Activated B cell treated with CpG ODN at 0.5 μM for 24 hours (primary cell): ENCODE measurements at places on chromosomes 7 and 10. TPM values are rescaled to one million over a fixed set of nuclear protein-coding genes. Genes with fewer than 3 reads are reported as not detected.

- DNase-seq, result no peak
These were observed 5.4 kb upstream of the STK17A start for GRCh38 chr7:43577485-43577951.

DNA sequence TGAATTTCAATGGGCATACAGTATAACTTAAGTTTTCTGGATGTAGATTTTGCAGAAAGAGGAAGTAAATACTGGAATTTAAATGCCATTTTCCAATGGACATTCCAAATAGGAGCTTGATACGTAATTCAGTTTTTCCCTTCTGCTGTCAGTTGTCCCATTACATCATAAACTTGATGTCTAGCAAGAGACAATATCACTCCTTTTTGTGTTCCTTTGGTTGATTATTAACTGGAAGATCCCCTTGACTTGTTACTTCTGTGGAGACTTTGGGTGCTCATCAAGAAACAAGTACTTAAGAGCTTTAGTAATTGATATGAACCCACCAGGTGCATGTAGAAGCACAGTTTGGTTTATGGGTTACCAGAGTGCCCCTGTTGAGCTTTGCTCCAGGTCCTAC, 116.1 kb downstream of the ST7 start:
- DNase-seq, result no peak

DNA sequence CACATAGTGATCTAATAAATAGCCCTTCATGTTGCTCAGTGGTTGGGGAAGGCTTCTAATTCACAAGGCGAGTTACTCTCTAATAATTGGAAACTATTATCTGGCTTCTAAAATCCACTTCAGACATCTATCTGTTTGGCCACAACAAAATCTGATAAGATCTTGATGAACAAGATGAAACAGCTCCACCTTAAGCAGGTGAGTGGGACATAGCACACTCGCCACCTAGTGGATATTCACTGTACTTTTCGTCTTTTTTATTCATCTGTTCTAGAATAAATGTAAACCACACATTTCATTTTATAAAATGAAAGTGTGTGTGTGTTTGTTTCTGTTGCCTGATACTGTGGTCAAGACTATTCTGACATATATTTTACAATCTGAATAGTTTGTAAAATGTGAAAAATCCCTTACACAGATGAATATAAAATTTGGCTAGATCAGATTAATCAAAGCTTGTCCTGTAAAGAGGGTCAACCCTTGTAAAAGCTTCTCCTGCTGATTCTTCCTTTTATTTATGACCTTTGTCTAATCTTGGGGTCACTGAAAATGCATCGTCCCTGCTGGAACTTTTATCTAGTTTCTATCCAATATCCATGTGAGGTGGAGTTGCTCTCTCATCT, 26.5 kb upstream of the CNTNAP2 start:
- DNase-seq, result no peak

- no peak for DNase-seq
These were observed 180.7 kb upstream of the SHH start for GRCh38 chr7:155992974-155993373.

GRCh38 chr10:48592346-48592745, 12.5 kb downstream of the ARHGAP22 start:
- DNase-seq, result no peak

DNA sequence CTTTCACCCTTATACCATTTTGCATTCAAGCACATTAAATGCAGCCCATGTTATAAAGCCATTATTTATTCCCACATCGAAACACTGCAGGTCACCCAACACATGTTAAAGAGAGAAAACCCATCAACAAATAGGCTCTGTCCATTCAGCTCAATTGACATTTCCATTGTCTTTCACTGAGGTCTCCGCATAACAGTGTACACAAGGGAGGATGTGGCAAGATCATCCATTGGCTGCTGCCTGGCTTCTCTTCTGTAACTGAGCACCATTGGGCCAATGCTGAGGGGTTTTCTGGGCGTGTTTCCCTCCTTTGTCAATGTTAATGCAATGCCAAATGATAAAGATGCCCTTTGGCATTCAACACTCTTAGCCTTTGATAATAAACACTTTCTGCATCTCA, 278.1 kb upstream of the SP4 start:
- DNase-seq, result no peak

DNA sequence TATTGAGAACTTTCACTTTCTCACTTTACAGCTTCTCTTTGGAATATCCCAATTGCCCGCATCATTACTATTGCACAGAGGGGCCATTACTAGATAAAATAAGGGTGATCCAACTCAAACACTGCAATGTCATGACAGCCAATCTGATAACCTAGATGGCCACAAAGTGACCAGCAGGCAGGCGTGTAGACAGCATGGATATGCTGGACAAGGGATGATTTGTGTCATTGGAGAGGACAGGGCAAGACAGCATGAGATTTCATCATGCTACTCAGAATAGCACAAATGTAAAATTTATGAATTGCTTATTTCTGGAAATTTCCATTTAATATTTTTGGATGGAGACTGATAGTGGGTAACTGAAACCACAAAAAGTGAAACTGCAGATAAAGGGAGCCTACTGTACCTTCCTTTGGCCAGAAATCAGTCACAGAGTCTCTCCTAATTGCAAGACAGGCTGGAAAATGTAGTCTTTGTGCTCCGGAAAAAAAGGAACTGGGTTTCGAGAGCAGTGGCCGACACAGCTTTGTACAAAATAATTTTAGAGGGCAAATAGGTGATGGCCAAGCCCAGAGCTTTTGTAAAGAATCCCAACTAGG, 6.1 kb upstream of the GSDME start:
- DNase-seq, result no peak

- DNase-seq, result no peak
These were observed 233.1 kb upstream of the PHYHIPL start for GRCh38 chr10:58943256-58943890.

DNA sequence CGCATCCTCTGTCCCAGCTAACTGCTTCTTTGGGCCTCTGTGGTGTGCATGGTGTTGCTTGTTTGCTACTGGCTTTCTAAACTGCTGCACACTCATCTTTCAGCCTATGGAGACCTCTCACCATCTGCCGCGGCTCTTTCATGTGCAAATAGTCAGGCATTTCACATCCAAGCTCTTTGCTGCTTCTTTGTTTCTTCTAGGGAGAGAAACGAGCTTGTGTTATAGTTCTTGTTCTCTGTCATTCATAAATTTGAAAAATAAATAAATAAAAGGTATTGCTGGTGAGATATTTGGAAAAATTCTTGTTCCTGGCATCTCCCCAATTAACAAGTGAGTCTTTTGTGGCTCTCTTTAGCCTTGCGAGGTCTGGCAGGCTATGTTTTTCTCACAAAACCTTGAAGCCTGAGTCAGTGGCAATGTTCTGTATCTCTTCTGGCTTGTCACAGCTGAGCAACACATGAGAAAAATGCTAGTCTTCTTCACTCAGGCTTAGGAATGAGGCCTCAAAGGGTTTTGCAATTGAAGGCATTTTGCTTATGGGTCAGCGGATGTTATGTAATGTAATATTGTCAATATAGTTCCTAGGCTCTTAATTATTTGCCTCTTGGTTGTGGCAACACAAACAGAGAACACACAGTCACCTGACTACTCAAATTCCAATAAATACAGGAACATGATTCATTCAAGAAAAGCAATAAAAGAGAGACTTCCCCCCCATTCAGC, 274.0 kb downstream of the FRMD4A start:
- no peak for DNase-seq

- DNase-seq, result no peak
These were observed 874 bp downstream of the CISD1 start for GRCh38 chr10:58269782-58270290.

DNA sequence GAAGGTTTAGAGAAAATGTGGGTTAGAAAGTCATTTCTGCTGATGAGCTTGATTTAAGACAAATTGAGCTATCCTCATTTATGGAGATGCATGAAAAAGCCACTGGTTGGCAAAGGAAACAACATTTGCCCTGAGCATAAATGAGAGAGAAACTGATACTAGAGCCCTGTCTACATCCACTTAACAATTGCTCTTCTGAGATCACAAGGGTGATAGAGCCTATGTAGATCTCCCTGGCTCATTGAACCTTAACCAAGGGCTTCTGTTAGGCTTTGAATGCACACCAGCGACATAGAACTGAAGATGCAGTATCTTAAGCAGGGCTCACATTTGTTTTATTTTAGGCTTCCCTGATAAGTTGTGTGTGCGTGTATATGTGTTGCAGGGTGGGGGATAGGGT, 35.0 kb downstream of the GPR141 start:
- DNase-seq, result no peak

DNA sequence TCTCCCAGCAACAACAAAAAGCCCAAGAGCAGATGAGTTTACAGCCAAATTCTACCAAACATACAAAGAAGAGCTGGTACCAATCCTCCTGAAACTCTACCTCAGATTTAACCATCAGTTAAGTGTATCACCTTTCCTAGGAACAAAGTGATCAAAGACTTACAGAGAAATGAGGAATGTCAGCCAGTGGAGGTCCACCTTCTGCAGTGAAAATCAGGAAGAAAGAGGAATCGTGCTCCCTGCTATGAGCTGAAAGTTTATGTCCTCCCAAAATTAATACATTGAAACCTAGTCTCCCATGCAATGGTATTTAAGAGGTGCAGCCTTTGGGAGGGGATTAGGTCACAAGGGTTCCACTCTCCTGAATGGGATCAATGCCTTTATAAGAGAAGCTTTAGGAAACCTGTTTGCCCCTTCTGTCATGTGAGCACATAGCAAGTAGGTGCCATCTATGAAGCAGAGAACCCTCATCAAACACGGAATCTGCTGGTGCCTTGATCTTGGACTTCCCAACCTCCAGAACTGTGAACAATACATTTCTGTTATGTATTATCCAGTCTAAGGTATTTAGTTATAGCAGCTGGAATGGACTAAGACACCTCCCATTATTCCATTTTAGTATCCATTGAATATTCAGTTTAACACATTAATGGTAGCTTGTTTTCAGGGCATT, 139.0 kb upstream of the FZD8 start:
- DNase-seq, result no peak

DNA sequence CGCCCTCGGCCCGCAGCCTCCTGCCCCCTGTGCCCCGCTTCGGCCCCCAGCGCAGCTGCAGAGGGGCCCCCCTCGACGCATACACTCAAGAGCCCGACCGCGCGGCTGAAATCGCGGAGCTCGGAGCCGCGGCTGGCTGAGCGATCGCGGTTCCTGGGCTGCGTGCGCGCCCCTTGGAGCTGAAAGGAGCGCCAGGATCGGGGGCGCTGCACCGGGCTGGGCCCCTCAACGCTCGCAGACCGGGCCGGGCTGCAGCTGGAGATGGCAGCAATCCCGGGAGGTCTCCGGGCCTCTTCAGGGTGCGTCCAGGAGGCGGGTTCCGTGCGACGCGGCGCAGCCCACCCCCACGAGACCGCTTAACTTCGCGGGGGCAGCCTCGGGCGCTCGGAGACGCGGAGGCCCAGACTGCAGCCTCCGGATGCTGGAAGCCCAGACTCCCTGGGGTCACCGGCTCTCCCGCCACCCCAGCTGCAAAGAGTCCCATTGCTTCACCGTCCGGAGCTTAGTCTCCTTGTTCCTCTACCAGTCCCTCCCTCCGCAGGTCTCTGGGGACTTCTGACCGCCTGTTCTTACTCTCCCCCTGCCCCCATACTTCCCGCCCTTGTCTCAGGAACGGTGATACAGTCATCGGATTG, 73.0 kb upstream of the LRRC4 start:
- DNase-seq, result peak; percentile 25

DNA sequence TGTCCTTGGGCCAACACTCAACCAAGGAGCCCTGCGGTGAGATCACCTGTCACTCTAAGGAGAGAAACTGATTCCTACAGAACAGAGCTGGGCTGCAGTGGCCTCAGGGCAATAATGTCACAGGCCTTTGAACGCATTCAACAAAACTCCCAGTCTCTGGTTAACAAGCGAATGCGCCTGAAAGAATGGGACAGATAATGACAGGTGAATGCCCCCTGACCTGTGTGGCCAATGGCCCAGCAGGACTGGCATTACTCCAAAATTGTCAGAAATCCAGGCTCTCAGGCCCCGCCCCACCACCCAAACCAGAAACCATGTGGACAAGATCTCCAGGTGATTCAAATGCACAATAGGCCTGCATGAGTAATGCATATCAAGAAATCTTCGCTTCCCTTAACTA, 277.7 kb upstream of the KLF6 start:
- no peak for DNase-seq

DNA sequence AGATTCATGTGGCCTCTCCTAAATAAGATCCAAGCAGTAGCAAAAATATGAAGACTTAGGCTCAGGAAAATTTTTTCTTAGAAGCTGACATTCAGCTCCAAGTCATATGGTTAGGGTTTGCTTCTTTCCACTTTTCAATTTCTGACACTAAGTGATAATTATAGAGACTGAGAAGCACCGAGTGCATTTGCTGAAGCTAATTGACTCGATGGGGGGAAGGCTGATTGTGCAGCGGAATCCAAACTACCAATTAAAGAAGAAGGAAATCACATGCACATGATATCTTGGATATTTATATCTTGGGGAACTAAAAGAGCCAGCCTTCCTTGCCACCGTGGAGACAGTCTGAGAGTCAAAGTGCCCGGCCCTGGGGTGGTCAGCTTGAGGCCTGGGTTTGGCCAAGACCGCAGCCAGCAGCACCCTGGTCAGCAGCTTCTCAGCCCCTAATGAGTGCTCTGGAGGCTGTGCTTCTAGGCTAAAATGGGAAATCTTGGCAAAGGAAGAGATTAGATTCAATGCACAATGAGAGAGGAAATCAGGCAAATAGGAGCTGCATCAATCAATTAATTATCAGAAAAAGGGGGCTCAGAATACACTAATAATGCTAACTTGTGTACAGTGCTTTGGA, 589.3 kb downstream of the NRG3 start:
- no peak for DNase-seq

- DNase-seq, result no peak
These were observed 303.1 kb downstream of the WDR11 start for GRCh38 chr10:121154310-121154709.

DNA sequence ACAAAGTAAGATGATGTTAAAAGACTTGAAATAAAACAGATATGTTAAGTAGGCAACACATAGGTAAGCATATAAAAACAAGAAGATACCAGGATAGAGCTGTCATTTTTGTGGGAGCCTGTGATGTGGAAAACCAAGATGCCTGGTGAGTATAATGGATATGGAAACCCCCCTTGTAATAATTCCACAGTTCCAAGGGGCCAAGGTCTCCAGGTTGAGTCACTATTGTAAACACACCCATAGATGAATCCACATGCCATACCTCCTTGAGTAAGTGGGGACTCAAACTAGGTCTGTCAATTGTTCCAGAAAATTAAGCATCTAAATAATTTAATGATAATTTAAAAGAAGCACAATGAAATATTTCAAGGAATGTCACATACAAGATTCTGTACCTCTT, 15.9 kb downstream of the CAV1 start:
- DNase-seq, result no peak

DNA sequence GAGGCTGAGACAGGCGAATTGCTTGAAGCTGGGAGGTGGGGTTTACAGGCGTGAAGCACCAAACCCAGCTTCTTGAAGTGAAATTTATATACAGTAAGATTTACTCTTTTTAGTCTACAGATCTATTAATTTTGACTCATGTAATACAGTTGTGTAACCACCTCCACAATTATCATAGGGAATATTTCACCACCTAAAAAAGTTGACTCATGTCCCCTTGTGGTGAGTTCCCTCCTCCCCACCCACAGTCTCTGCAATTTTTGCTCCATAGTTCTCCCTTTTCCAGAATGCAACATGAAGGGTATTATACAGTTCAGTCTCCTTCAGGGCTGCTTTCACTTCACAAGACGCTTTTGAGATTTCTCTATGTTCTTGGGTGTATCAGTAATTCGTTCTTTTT, 156.8 kb downstream of the FAM107B start:
- DNase-seq, result no peak

The SDK1 gene
- 0.32 and 1.3 TPM in 2 replicates for total RNA-seq

The LRRC61 gene
- 10.7 and 11.0 TPM in 2 replicates for total RNA-seq

The HMX3 gene
- total RNA-seq, result not detected in 2 replicates

The PHKG1 gene
- 2.0 and 3.4 TPM in 2 replicates for total RNA-seq

The CYP2C19 gene
- total RNA-seq, result not detected in 2 replicates

The CDC14C gene
- not detected in 2 replicates for total RNA-seq

The ST8SIA6 gene
- 0.13 TPM in 1 of 2 replicates, not detected in the other for total RNA-seq

The CALHM2 gene
- 17.5 and 21.4 TPM in 2 replicates for total RNA-seq
